Activated CD4-positive, alpha-beta T cell treated with anti-CD3 and anti-CD28 coated beads, Interleukin-2, amount 50 U/mL, for 24 hours (primary cell): ENCODE measurements at places on chromosomes 1 and 21.

GRCh38 chr1:151994956-151995355 is 1.3 kb upstream of the S100A10 start:
- DNase-seq = no peak

GRCh38 chr1:29706936-29707335 is 470.6 kb downstream of the PTPRU start:
- no peak for DNase-seq

DNA sequence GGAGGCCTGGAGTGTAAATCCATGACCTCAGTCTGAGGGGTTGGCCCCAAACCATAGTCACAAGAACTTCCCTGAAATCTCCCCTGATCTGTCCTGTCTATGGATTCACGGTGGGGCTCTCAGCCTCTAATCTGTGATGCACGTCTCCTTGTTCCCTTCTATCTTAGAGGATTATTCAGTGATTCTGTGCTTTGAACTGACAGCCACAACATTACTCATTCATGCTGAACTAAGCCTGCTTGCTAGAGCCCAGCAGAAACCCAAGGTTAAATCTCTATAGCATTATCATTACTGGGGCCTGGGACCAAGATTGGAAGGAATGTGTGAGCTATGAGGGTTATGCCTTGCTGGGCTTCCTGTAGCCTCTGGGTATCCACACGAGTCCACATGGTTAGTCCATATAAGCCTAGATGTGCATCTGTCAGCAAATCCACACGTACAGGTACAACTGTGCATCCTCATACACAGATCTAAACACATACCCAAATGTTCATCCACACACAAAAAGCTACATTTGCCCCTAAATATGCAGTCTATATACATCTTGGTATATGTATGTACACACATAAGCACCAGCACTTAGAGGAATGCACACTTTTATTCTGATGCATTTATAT is 22.4 kb upstream of the MAGOH start:
- no peak for DNase-seq

DNA sequence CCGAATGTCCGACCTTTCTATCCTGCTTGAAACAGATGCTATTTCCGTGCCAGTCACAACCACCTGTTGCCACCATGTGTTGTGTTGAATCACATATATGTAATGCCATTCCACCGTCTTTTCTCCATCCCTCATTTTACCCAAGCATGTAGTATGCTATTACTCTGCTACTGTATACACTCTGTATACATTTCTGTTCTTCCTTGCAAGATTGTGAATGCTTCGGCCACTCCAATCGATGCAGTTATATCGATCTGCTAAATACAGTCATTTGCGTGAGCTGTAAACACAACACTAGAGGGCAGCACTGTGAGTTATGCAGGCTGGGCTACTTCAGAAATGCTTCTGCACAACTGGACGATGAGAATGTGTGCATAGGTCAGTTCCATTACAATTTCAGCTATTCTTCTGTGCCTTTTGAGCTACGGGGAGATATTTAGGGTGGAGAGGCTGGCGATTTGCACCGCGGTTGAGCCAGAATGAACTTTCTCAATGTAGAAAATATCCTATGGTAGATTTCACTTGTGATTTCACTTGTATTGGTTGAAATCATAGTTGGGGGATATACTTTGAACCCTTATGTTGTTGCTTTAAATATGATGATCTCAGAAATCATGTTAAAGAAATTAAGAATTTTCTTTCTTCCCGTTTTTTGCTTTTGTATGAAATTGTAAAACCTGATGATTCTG is 289.8 kb downstream of the NTNG1 start:
- peak; percentile 2 for DNase-seq

DNA sequence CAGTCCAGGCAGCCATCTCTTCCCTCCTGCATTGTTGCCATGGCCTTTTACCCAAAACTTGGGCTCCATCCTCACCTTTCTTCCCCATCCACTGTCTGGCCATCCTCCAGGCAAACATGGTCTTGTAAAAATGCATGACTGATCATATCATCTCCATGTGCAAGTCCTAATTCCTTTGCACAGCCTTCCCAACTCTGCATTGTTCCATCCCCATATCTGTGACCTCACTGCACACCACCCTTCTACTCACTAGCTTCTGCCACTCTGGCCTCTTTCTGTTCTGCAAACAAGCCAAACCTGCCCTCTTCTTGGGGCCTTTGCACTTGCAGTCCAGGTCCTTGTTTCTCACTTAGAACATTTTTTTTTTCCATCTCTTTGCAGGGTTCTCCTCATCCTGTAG is 230.1 kb upstream of the GJB5 start:
- no peak for DNase-seq

GRCh38 chr1:161936786-161937185 is 86.9 kb downstream of the OLFML2B start:
- no peak for DNase-seq

GRCh38 chr1:68185743-68186142 is 46.6 kb downstream of the WLS start:
- no peak for DNase-seq
